ENCODE measurements at places on chromosomes 12 and 14. TPM values are rescaled to one million over a fixed set of nuclear protein-coding genes. Genes with fewer than 3 reads are reported as not detected.
A peak's percentile ranks its signal among the peaks of the same experiment; 100 is the strongest.

GRCh38 chr12:124036657-124037109 lies 63.7 kb downstream of the ZNF664 start:
- no peaks in the 10 kb centered on the region for H3K27me3 ChIP-seq
- DNase-seq: no peak
- peak overlapping the region; percentile 42 for H3K27ac ChIP-seq

DNA sequence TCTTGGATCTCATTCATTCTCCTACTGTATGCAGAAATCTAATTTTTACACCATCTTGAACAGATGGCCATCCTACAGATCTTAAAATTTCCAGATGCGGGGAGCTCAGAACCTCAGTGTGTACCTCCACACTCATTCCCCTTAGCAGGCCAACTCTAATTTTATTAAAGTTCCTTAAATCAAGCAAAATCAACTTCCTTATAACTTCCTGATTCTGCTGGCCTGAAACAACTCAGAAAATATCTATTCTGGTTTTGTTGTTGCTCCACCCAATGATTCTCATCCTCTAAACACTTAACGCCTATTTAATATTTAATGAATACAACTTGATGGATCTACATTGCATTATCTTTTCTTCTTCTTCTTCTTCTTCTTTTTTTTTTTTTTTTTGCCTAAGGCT lies 3.1 kb downstream of the EMP1 start:
- H3K27me3 ChIP-seq: no peaks in the 10 kb centered on the region
- H3K36me3 ChIP-seq: no peaks in the 10 kb centered on the region
- H3K27ac ChIP-seq: peak overlapping the region; percentile 73
- H3K4me1 ChIP-seq: peaks cover 59% of the 10 kb centered on the region

DNA sequence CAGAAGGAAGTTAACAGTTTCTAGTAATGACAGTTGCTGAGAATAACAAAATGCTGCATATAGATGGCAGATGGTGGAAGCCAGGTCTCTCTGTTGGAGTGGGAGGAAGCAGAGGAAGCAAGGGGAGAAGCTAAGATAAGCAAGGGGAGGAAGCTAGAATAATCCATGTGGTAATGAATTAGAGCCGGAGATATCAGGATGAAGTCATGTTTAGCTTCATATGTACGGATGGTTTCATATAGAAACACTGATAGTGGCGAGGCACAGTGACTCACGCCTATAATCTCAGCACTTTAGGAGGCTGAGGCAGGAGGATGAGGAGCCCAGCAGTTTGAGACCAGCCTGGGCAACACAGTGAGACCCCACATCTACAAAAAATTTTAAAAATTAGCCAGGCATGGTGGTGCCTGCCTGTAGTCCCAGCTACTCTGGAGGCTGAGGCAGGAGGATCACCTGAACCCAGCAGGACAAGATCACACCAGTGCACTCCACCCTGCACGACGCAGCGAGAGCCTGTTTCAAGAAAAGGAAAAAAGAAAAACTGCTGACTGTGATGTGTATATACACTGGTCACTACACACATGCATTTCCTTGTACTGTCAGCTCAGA lies 49.2 kb downstream of the ANAPC7 start:
- H3K4me1 ChIP-seq: peaks cover 3% of the 10 kb centered on the region
- H3K27ac ChIP-seq: no peak overlapping the region
- no peaks in the 10 kb centered on the region for H3K27me3 ChIP-seq
- peaks cover 6% of the 10 kb centered on the region for H3K36me3 ChIP-seq
- DNase-seq: no peak
- H3K4me3 ChIP-seq: no peak overlapping the region

DNA sequence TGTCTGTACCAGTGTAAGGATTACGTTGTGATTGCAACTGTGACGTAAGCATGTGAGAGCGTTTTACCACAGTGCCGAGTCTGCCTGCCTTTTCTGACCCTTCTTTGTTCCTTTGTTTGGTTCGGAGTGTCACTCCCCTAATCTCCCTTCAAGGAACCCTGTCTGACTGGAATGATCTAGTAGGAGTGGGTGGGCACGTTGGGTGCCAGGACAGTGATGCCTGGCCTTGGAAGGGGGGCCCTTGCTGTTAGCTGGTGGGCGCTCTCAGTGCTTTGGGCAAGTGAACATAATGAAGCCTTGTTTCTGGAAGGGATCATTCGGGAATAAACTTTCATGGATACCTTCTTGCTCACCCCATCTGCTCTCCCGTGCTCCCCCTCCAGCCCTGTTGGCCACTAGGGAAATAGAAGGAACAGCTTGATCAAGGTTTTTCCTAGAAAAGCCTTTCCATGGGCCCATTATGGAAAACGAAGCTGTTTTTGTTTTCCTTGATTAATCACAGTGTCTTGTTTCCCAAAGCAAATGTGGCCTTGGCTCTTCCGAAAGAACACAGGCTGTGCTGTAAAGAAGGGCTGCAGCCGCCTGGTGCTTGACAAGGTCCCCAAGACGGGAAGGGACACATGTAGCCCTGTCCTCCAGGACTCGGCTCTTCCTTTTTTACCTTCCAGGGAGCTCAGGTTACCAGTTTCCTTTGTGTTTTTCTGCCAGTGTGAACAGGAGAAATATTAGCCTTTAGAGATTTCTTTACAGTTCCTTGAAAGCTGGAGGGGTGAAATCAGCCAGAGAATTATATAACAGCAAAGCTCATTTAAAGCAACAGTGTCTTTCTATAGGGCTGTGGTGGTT lies 215.5 kb downstream of the CRADD start:
- no peaks in the 10 kb centered on the region for H3K36me3 ChIP-seq
- no peak overlapping the region for H3K27ac ChIP-seq
- H3K4me3 ChIP-seq: no peak overlapping the region
- peaks cover 25% of the 10 kb centered on the region for H3K4me1 ChIP-seq

DNA sequence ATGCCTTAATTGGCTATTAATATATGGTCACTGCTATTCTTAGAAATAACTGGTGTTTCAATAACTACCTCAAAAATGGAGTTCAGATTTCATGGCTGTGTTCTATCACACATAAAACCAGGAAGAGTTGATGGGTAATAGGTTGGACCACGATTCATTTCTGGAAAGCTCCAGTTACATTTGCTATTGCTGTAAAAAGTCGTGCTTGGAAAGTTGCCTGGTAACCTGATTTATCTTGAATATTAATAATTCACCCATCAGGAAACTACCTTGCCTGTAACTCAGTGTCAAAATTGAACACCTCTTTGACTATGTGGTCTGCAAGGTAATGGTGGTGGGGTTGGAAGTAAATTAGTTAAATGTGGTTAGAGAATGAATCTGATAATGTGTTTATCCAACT lies 104.7 kb upstream of the IFNG-AS1 start:
- DNase-seq: no peak
- no peak overlapping the region for H3K27ac ChIP-seq
- H3K27me3 ChIP-seq: no peaks in the 10 kb centered on the region
- H3K4me1 ChIP-seq: no peaks in the 10 kb centered on the region

- H3K27me3 ChIP-seq: peaks cover 2% of the 10 kb centered on the region
- H3K36me3 ChIP-seq: no peaks in the 10 kb centered on the region
- no peaks in the 10 kb centered on the region for H3K4me1 ChIP-seq
- no peak overlapping the region for H3K27ac ChIP-seq
These were observed 100.7 kb downstream of the LRRK2 start for GRCh38 chr12:40325349-40325960.

CISTR gene
- total RNA-seq: not detected

GALNT6 gene
- total RNA-seq: 0.90 TPM

SLC38A4 gene
- 11.3 TPM for total RNA-seq
